ENCODE measurements at places on chromosomes 6 and 20.

- DNase-seq = no peak
Observed at GRCh38 chr20:59832406-59833363, 100.8 kb downstream of the SYCP2 start.

DNA sequence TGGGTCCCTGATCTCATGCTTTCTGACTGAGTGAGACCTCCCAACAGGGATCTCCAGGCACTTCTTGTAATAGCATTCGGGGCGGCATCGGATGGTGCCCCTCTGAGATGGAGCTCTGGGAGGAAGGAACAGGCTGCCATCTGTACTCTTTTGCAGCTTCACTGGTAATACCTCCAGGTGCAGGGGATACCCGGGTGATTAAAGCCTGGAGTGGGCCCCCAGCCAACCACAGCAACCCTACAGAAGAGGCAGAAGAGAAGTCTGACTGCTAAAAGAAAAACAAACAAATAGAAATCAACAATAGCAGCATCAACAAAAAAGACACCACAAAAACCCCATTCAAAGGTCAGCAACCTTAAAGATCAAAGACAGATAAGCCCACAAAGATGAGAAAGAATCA is 19.1 kb upstream of the PGK2 start:
- DNase-seq = no peak

DNA sequence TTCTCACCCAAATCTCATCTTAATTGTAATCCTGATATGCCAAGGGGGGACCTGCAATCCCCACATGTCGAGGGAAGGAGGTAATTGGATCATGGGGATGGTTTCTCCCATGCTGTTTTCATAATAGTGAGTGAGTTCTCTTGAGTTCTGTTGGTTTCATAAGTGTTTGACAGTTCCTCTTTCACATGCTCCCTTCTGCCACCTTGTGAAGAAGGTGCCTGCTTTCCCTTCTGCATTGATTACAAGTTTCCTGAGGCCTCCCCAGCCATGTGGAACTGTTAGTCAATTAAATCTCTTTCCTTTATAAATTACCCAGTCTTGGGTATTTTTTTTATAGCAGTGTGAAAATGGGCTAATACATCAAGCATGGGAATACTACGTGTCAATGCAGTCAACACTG is 925.0 kb upstream of the MAN1A1 start:
- DNase-seq = no peak

DNA sequence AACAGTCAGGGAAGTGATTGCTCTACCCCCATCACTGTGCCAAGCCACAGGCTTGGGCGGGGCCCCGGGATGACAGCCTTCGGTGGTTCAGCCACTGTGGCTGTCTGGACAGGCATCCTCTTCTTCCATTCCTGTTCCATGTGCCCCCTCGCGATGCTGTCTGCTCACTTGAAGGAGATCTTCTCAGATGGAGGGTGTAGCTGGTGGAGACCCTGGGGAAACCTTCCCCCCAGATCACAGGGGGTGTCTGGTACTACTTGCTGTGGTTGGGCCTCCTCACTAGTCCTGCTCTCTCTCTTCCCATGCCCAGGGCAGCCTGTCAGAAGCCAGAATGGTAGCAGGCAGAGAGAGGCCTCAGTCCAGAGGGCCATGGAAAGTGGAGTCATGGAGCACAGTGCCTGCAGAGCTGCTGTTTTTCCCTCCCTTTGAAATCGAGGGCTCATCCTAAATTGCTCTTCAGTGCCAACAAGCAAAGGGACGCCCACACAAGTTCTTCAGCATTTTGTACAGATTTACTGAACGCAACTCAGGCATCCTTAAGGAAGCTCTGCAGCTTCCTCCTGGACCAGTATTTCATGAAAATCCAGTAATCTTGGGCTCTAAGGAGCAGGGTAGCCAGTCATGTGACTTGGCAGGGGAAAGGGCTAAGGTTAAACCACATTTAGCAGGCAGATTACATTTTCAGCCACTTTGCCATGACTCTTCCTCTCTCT is 326.6 kb downstream of the ZFAND3 start:
- no peak for DNase-seq

- DNase-seq = no peak
Observed at GRCh38 chr6:130945401-130945919, 117.6 kb downstream of the EPB41L2 start.

DNA sequence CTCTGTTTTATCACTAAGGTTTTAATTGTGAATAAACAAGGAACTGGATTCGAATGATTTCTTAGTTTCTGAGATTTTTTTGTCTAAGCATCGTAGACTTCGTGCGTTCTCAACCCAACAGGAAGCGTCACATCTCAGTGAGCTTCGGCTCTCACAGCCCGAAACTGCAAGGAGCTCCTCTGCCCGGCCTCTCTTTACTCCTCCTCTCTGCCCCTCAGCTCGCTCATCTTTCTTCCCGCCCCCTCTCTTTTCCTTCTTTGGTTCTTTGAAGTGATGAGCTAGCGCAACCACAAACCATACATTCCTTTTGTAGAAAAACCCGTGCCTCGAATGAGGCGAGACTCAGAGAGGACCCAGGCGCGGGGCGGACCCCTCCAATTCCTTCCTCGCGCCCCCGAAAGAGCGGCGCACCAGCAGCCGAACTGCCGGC is 480 bp upstream of the NT5E start:
- DNase-seq = peak; percentile 45

DNA sequence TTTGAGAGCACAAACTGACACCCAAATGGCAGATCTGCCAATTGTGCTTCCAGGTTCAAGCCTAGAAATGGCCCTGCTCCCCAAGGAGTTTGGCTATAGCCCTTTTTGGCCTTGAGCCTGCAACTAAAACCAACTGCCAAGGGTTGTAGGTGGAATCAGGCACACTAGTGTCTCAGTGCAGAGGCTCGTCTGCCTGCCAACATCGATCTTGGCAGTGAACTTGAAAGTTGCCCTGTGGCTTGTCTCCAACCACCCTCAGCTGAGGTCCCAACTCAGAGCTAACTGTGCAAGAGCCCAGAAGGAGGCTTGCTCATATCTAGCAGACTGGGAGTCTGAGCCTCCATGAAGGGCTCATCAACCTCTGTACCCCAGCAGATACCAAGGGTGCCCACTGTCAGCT is 92.7 kb upstream of the GLP1R start:
- DNase-seq = no peak

DNA sequence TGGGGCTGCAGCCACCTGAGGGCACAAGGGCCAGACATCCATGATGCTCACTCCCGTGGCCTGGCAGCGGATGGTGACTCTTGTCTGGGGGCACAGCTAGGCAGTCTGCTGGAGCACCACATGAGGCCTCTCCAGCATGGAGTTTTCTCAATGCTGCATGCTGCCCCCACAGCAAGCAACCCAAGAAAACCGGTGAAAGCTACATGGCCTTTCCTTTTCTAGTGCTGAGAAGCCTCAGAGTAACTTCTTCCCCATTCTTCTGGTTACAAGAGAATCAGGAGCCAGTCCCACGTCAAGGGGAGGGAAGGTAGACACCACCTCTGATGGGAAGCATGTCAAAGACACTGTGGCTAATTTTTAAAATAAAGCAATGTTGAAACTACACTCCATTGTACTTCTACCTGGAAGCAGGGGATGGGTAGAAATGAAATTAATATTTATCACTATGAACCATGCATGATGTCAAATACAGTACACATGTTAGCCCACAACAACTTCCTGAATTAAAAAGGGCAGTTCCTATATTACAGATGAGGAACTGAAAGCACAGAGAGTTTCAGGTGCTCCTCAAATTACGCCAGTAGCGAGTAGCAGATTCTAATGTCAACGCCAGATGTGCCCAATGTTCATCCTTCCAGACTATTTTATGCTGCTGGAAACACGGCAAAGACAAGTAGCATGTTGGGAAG is 101.5 kb downstream of the LAMP5 start:
- DNase-seq = no peak

GRCh38 chr6:126550323-126550722 is 210.4 kb downstream of the CENPW start:
- DNase-seq = no peak

DNA sequence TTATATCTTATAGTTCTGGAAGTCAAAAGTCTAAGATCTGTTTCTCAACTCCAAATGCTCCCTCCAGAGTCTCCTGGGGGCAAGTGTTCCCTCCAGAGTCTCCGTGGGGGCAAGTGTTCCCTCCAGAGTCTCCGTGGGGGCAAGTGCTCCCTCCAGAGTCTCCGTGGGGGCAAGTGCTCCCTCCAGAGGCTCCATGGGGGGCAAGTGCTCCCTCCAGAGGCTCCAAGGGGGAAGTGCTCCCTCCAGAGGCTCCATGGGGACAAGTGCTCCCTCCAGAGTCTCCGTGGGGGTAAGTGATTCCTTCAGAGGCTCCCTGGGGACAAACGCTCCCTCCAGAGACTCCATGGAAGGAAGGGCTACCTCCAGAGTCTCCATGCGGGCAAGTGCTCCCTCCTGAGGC is 34.0 kb upstream of the THBS2 start:
- no peak for DNase-seq

GRCh38 chr6:168658059-168658458 is 217.1 kb downstream of the SMOC2 start:
- no peak for DNase-seq

- DNase-seq = no peak
Observed at GRCh38 chr6:38051819-38052434, 232.4 kb downstream of the ZFAND3 start.

GRCh38 chr6:169990095-169991030 is 238.9 kb downstream of the ERMARD start:
- no peak for DNase-seq

- DNase-seq = no peak
Observed at GRCh38 chr6:161533266-161533665, 259.4 kb upstream of the AGPAT4 start.

DNA sequence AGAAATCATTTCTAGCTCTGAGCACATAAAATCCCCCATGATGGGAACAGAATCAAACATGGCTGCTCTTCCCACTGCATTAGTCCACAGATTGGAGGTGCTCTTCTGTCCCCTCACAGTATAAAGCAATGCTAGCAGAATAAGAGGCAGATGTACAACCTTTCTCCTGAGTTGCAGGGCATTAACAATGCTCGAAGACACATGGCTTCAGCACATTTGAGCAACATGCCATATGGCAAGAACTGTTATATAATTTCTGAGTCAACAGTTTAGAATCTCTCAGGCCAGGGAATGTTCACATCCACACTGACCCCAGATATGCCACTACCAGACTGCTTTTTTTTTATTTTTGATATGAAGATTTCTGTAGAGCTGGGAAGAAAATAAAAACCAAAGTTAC is 119.6 kb downstream of the KIF13A start:
- no peak for DNase-seq

GRCh38 chr6:110484321-110484720 is 7.9 kb upstream of the SLC22A16 start:
- DNase-seq = no peak

DNA sequence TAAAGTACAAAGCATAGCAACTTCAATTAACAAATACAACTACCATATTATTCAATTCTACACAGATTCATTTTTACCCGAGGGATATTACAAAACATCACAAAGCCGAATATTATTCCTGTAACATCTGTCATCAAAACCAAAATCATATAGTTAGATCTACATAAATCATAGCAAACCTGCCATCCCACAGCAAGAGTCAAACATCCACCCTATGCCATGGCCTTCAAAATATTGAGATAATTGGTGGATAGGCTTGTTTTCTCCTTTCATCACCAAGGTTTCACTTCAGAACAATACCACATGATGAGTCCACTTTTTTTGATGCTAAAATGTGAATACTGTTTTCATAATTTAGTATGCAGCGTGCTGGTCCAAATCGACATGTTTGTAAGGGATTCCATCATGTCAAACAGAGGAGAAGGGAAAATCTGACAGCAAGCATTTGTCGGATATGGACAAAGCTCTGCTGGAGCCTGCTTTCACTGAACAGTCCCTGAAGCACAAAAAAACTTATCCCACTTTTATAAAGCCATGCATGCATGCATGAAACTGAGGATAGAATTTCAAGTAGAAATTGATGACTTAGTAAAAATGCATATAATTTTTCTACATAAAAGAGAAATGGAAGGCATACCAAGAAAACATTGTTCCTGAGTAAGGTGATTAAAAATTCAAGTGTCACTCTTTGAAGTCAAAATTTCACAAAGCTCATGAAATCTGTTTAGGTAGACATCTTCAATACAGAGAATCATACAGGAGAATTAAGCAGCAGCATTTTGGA is 494.1 kb downstream of the HACE1 start:
- DNase-seq = no peak

GRCh38 chr6:35238843-35239289 is 20.7 kb upstream of the ZNF76 start:
- no peak for DNase-seq

DNA sequence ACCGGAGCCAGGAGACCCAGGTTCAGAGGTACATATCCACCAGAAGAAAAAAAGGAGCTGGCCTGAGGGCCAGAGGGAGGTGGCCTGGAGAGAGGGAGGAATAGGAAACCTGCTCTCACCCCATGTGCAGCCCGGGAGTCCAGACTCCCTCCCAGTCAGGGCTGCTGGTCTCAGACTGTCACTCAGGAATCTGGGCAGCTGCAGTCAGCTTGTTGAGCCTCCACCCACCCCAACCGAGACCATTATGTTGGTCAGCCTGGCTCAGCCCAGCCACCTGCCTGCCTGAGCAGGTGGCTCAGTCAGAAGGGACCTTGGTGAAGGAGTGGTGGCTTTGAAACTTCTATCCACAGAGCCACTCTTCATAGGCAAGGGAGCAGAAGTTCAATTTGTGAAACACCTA is 53.3 kb upstream of the EPB41L1 start:
- no peak for DNase-seq

GRCh38 chr6:9334979-9335378 is 899.6 kb upstream of the SLC35B3 start:
- no peak for DNase-seq

GRCh38 chr6:135887069-135887468 is 35.6 kb downstream of the PDE7B start:
- no peak for DNase-seq

DNA sequence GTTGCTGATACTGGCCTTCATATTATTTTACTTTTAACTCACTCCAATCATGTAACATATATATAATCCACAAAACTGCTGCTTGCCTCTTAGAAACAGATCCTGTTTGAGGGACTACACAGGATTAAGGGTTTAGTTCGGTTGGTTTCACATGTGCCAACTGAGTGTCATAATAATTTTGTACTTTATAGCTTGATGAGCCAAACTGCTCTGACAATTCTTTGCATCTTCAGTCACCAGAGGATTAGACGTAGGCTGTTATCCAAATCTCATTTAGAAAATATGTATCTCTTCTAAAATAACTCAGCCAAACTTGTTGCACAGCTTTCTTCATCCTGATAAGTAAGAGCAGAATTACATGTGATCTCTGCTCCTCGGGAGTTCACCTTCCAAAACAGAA is 643.6 kb upstream of the PTCHD4 start:
- no peak for DNase-seq

- no peak for DNase-seq
Observed at GRCh38 chr20:11375966-11376365, 541.7 kb upstream of the BTBD3 start.

DNA sequence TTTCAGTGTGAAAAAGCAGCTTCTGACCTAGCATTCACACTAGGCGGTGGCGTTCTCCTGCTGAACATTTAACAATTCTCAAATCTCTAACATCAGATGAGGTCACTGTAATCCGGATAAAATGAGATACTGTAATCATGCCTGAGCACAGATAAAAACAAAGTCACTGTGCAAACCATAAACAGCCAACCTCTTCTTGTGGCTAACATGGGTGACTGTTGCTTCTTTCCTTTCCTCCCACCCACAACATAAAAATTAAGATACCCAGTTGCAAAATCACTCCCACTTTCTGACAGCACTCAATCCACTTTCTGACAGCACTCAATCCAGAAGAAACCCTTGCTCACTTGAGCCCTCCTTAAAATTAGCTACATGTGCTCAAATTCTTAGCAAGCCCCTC is 11.5 kb upstream of the ALDH8A1 start:
- no peak for DNase-seq

All from AG04450 (cell line).